ENCODE measurements at places on chromosomes 4 and X.

- no peak for DNase-seq
These were observed 3.6 kb downstream of the DRP2 start for GRCh38 chrX:101223226-101223625.

DNA sequence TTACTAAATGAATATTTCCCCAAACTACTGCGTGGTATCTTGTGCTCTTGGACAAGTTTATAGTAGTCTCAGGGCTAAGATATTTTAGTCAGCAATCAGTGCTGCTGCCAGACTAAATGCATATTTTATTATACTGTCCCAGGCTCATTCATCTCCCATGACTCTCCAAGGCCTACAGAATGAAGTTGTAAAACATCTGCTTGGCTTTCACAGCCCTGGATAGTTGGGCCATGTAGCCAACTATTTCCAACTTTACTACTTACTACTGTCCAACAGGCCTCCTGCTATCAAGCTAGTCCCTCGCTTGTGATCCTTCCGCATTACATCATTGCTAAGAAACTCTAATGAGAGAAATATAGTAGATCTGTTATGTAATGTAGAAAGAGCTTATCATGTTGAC is 31.4 kb downstream of the MAGEB16 start:
- no peak for DNase-seq

DNA sequence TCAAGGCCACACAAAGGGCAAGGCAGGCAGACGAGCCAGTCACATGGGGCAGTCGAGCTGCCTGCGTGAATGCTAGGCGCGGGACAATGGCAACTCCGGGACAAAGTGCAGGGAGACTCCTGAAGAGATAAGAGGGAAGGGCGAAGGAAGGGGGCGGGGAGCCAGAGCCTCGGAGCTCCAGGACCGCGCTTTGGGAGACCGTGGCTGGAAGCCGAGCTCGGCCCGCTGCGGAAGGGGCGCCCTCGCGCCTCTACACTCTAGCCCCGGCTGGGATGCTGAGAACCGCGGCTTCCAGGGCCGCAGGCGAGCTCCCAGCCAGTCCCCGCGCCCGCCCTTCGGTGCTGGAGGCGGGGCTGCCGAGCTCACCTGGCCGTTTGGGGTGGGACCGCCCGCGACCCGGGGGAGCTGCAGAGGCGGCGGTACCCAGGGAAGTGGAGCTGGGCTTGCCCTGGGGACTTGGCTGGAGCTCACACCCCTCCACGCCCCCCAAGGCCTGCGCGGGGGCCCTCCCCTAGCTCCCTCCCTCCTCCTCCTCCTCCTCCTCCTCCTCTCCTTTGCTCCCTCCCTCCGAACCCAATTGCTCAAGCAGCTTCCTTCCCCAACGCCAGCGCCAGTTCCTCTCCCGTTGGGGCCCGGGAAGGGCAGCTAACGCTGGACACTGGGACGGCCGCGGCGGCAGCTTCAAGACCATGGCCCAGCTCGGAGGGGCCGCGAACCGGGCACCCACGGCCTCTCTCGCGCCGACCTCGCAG is at the start of gene SOWAHD:
Gene SOWAHD (plus strand): TSS at position 610 of the 752 bp plus-strand sequence. CDS start 80 bp downstream, at position 690.
- DNase-seq, result no peak

DNA sequence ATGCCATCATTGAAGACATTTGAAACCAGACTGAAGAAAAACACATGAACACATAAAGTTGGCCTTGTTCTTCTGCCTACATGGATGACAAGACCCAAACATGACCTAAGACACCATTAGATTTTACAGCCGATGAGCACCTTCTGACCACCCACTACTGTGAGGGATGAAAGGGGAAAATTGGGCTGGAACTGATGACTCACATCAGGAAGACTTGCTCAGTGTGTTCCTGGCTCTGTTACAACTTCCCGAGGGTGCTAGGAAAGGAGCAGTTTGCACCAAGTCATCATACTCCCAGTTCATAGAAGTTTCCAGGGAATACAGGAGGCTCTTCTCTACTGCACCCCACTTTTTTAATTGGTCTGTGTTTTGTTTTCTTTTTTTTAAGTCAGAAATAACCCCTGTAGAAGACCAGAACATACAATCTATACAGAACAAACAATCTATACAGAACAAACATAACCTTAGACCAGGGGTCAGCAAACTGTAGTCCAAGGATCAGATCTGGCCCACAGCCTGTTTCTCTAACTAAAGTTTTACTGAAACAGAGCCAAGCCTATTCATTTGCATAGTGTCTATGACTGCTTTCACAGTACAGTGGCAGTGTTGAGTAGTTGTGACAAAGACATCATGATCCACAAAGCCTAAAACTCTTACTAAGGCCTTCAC is 25.3 kb downstream of the BTC start:
- no peak for DNase-seq

DNA sequence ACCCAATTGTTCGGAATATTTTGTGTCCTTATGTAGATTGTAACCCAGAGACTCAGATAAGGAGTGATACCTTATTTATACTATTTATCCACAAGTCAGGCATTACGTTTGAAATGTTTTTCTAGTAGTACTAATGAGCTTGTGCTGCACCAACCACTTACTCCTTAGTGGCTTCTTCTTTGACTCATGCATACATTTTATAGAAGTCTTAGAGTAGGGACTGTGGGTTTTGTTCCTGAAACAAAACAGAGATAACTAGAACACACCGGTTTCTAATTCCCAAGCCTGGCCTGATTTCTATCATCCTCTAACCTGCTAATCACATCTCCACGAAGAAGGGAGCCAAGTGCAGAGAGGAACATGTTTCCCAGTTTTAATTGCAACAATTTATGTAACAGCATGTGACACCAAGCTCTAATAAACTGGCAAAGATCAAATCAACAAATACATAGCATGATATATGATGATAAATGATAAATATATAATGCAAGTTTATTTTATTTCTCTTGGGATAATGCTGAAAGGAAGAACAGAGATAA is 32.3 kb downstream of the MGARP start:
- DNase-seq, result no peak

All from occipital lobe (tissue), 3 donors.